ENCODE measurements at places on chromosomes 5 and 9. TPM values are rescaled to one million over a fixed set of nuclear protein-coding genes. Genes with fewer than 3 reads are reported as not detected.

The RASGRF2 gene
- total RNA-seq = not detected

The LCP2 gene
- 0.26 TPM for total RNA-seq

The LHX3 gene
- not detected for total RNA-seq

The SCAI gene
- 4.1 TPM for total RNA-seq

The CFAP90 gene
- 0.16 TPM for total RNA-seq

The TSSK1B gene
- total RNA-seq = not detected

The PCDHGB3 gene
- total RNA-seq = 0.53 TPM
